ENCODE measurements at places on chromosomes 6 and 20.

- no peaks in the 10 kb centered on the region for H3K4me1 ChIP-seq
- no peaks in the 10 kb centered on the region for H3K27me3 ChIP-seq
- H3K27ac ChIP-seq: peak overlapping the region; percentile 65
- H3K4me3 ChIP-seq: peak overlapping the region; percentile 0
These were observed 610.1 kb upstream of the ARID1B start for GRCh38 chr6:156167016-156167624.

DNA sequence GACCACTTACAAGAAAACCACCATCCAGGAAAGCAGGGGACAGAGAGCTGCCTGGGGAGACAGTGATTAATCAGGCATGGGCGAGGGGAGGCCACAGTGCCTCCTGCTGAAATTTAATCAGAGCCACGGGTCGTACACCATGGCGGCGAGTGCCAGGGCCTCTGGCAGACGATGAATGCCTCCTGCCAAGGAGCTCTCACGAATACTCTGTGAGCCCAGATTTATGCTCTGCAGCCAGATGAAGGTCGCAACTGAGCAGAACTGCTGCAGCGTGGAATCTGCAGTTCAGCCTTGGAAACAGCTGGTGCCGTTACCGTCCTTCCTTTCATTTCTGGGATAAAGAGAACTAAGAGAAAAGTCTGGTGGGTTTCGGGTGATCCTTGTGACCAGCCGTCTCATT is 85.6 kb downstream of the BFSP1 start:
- H3K36me3 ChIP-seq: no peaks in the 10 kb centered on the region
- DNase-seq: no peak
- H3K27ac ChIP-seq: no peak overlapping the region
- H3K4me3 ChIP-seq: no peak overlapping the region
- H3K4me1 ChIP-seq: no peaks in the 10 kb centered on the region

DNA sequence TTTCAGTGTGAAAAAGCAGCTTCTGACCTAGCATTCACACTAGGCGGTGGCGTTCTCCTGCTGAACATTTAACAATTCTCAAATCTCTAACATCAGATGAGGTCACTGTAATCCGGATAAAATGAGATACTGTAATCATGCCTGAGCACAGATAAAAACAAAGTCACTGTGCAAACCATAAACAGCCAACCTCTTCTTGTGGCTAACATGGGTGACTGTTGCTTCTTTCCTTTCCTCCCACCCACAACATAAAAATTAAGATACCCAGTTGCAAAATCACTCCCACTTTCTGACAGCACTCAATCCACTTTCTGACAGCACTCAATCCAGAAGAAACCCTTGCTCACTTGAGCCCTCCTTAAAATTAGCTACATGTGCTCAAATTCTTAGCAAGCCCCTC is 11.5 kb upstream of the ALDH8A1 start:
- peaks cover 59% of the 10 kb centered on the region for H3K36me3 ChIP-seq
- H3K27me3 ChIP-seq: no peaks in the 10 kb centered on the region
- H3K27ac ChIP-seq: no peak overlapping the region

DNA sequence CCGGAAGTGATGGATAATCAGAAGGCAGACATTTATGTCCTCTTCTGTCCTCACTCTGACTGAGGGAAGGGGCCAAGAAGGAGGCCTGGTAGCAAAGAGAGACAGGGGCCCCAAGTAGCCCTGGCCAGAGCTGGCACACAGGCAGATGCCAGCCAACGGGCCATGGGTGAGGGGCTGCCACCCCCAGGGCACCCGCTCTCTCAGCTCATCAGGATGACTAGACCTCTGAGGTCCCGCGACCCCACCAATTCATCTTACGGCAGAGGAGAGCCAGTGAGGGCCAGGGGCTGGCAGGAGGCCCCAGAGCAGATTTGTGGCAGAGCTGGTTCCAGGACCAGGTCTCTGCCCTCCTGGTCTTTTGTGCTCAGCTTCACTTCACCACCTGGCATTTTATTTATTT is 43.1 kb upstream of the MDFI start:
- no peaks in the 10 kb centered on the region for H3K27me3 ChIP-seq
- H3K27ac ChIP-seq: no peak overlapping the region
- no peaks in the 10 kb centered on the region for H3K4me1 ChIP-seq
- no peak for DNase-seq
- H3K4me3 ChIP-seq: no peak overlapping the region

- H3K4me1 ChIP-seq: no peaks in the 10 kb centered on the region
- H3K27me3 ChIP-seq: no peaks in the 10 kb centered on the region
- no peaks in the 10 kb centered on the region for H3K36me3 ChIP-seq
- H3K4me3 ChIP-seq: no peak overlapping the region
- no peak for DNase-seq
These were observed 206.7 kb downstream of the CLIC5 start for GRCh38 chr6:45808917-45809316.

GRCh38 chr6:1316489-1316971 is 4.6 kb downstream of the FOXQ1 start:
- H3K27ac ChIP-seq: peak overlapping the region; percentile 61
- no peaks in the 10 kb centered on the region for H3K36me3 ChIP-seq
- H3K4me1 ChIP-seq: peaks cover 39% of the 10 kb centered on the region
- peak overlapping the region; percentile 35 for H3K4me3 ChIP-seq

- H3K27me3 ChIP-seq: no peaks in the 10 kb centered on the region
- H3K4me1 ChIP-seq: no peaks in the 10 kb centered on the region
- no peak for DNase-seq
These were observed 183.8 kb downstream of the PLCB1 start for GRCh38 chr20:8315639-8316573.

GRCh38 chr6:64590965-64591675 is 955.5 kb downstream of the PHF3 start:
- DNase-seq: no peak
- no peak overlapping the region for H3K27ac ChIP-seq
- no peaks in the 10 kb centered on the region for H3K27me3 ChIP-seq
- no peak overlapping the region for H3K4me3 ChIP-seq
- H3K36me3 ChIP-seq: no peaks in the 10 kb centered on the region

DNA sequence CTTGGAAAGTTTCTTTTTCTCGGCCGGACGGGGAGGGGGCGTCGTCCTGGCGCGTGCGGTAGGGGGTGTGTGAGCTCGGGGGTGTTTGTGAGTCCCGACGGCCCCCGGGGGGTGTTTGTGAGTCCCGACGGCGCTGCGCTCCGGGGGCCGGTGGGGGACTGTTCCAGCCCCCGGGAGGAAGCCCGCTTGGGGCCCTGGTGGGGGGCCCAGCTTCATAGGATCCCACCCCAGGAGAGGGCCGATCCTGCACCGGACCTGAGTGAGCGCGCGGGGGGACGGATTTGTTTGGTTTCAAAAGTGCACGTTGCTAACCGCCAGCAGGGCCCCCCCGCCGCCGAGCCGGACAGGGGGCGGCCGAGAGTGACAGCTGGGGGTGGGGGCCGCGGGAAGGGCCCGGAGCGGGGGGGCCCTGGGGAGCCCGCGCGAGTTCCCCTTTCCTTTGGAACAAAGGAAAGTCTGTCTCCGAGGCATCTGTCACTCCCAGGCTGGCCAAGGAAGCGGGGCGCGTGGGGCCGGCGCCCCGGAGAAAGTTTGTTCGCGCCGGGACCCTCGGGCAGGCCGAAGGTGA is 485 bp downstream of the TGIF2 start:
- no peak for DNase-seq
- peak overlapping the region; percentile 72 for H3K4me3 ChIP-seq
- H3K36me3 ChIP-seq: no peaks in the 10 kb centered on the region
- peaks cover 22% of the 10 kb centered on the region for H3K4me1 ChIP-seq
- peak overlapping the region; percentile 90 for H3K27ac ChIP-seq
- H3K27me3 ChIP-seq: peaks cover 18% of the 10 kb centered on the region

DNA sequence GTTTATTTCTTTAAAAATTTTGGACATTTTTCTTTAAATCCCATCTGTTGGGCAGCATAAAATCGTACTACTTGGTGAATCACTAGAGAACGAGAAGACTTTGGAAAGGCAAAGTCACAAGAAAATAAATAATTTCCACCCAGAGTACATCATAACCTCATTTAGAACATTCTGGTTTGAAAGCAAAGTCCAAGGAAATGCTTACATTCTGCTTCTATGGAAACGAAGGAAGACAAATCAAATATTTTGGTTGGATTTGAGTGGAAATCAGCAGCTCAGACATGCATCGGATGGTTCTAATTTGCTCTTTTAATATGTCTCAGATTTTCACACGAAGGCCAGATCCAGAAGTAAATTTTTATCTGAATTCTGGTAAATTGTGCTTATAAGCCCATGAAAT is 60.7 kb upstream of the LTV1 start:
- no peak overlapping the region for H3K27ac ChIP-seq
- DNase-seq: no peak
- H3K36me3 ChIP-seq: peaks cover 50% of the 10 kb centered on the region
- H3K27me3 ChIP-seq: no peaks in the 10 kb centered on the region

GRCh38 chr20:43022568-43022967 is 167.1 kb downstream of the PTPRT start:
- H3K27ac ChIP-seq: no peak overlapping the region
- no peaks in the 10 kb centered on the region for H3K4me1 ChIP-seq
- no peaks in the 10 kb centered on the region for H3K36me3 ChIP-seq
- H3K27me3 ChIP-seq: no peaks in the 10 kb centered on the region
- no peak for DNase-seq
- H3K4me3 ChIP-seq: no peak overlapping the region

- no peaks in the 10 kb centered on the region for H3K4me1 ChIP-seq
- no peak overlapping the region for H3K4me3 ChIP-seq
- no peaks in the 10 kb centered on the region for H3K36me3 ChIP-seq
- DNase-seq: no peak
- no peaks in the 10 kb centered on the region for H3K27me3 ChIP-seq
These were observed 414.3 kb downstream of the CDKAL1 start for GRCh38 chr6:20948556-20948955.

- no peak overlapping the region for H3K4me3 ChIP-seq
- H3K36me3 ChIP-seq: no peaks in the 10 kb centered on the region
- no peak overlapping the region for H3K27ac ChIP-seq
- no peaks in the 10 kb centered on the region for H3K4me1 ChIP-seq
- DNase-seq: no peak
- no peaks in the 10 kb centered on the region for H3K27me3 ChIP-seq
These were observed 132.6 kb downstream of the ZMYND8 start for GRCh38 chr20:47223896-47224295.

DNA sequence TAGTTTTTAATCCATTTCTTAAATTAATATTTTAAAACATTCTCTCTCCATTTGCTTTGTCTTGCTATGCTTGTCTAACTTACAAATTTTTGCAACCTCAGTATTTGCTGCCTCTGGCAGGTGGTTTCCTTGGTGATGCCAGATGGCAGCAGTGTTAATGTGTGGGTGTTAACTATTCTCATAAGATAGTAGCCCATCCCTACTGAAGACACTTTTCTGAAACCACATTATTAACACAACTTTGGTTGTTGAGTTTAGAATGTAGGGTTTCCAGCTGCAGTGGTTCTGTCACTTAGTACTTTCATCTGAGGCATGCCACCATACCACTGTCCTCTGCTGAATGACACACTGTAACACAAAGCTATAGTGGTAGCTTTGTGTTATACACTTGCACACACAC is 75.1 kb downstream of the MYO6 start:
- no peak overlapping the region for H3K27ac ChIP-seq
- H3K36me3 ChIP-seq: no peaks in the 10 kb centered on the region
- no peak overlapping the region for H3K4me3 ChIP-seq
- DNase-seq: no peak
- H3K27me3 ChIP-seq: no peaks in the 10 kb centered on the region

- no peaks in the 10 kb centered on the region for H3K36me3 ChIP-seq
- no peak overlapping the region for H3K27ac ChIP-seq
- DNase-seq: no peak
These were observed 1024.3 kb upstream of the EYS start for GRCh38 chr6:66731310-66731709.

- H3K27ac ChIP-seq: no peak overlapping the region
- H3K36me3 ChIP-seq: peaks cover 4% of the 10 kb centered on the region
- no peak overlapping the region for H3K4me3 ChIP-seq
- no peaks in the 10 kb centered on the region for H3K27me3 ChIP-seq
These were observed 70.0 kb downstream of the PTPN1 start for GRCh38 chr20:50580016-50580747.

GRCh38 chr6:5125152-5126006 is 40.2 kb downstream of the PPP1R3G start:
- H3K4me1 ChIP-seq: no peaks in the 10 kb centered on the region
- H3K4me3 ChIP-seq: no peak overlapping the region
- no peaks in the 10 kb centered on the region for H3K36me3 ChIP-seq

DNA sequence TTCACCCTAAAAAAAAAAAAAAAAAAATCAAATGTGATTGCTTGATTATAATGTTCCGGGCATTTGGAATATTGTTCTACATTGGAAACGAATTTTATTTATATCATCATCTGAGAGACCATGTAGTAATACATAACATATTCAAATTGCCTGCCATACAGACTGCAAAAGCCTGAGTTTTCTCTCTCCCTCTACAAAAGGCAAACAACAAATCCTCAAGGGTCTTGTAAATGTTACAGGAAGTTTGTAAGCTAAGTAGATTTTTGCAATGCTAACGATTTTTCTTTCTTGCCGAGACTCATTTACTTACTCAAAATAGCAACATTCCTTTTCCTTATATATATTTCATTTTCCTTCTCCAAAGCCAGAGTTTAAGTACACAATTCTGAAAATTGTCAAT is 49.0 kb upstream of the HTR1E start:
- H3K36me3 ChIP-seq: no peaks in the 10 kb centered on the region
- H3K27me3 ChIP-seq: no peaks in the 10 kb centered on the region

GRCh38 chr20:7106910-7107309 is 339.4 kb downstream of the BMP2 start:
- DNase-seq: no peak
- H3K4me1 ChIP-seq: no peaks in the 10 kb centered on the region
- H3K27me3 ChIP-seq: no peaks in the 10 kb centered on the region
- H3K27ac ChIP-seq: no peak overlapping the region
- H3K4me3 ChIP-seq: no peak overlapping the region

GRCh38 chr6:142934106-142934505 is 10.9 kb downstream of the HIVEP2 start:
- no peak overlapping the region for H3K27ac ChIP-seq
- DNase-seq: no peak
- H3K27me3 ChIP-seq: no peaks in the 10 kb centered on the region
- no peaks in the 10 kb centered on the region for H3K36me3 ChIP-seq

- H3K36me3 ChIP-seq: no peaks in the 10 kb centered on the region
- H3K27ac ChIP-seq: no peak overlapping the region
- no peak overlapping the region for H3K4me3 ChIP-seq
- H3K27me3 ChIP-seq: peaks cover 8% of the 10 kb centered on the region
- peaks cover 16% of the 10 kb centered on the region for H3K4me1 ChIP-seq
These were observed 299.9 kb upstream of the SUPT3H start for GRCh38 chr6:45677381-45678284.

- H3K36me3 ChIP-seq: no peaks in the 10 kb centered on the region
- DNase-seq: peak; percentile 67
- no peaks in the 10 kb centered on the region for H3K27me3 ChIP-seq
- H3K4me1 ChIP-seq: peaks cover 13% of the 10 kb centered on the region
These were observed 99.0 kb downstream of the TMEM242 start for GRCh38 chr6:157224178-157224950.

- no peaks in the 10 kb centered on the region for H3K4me1 ChIP-seq
- no peak for DNase-seq
- no peak overlapping the region for H3K4me3 ChIP-seq
- H3K27me3 ChIP-seq: no peaks in the 10 kb centered on the region
- no peak overlapping the region for H3K27ac ChIP-seq
These were observed 335.8 kb upstream of the NT5E start for GRCh38 chr6:85113934-85114580.

All from left lung (tissue), 14 donors.